Esophagus muscularis mucosa (tissue), 4 donors: ENCODE measurements at places on chromosomes 2 and 18. TPM values are rescaled to one million over a fixed set of nuclear protein-coding genes. Genes with fewer than 3 reads are reported as not detected.

GRHL1 gene
- total RNA-seq = 2.3 TPM

- H3K4me3 ChIP-seq = no peak overlapping the region
- no peaks in the 10 kb centered on the region for H3K4me1 ChIP-seq
- H3K36me3 ChIP-seq = no peaks in the 10 kb centered on the region
- no peak overlapping the region for H3K27ac ChIP-seq
- no peaks in the 10 kb centered on the region for H3K27me3 ChIP-seq
- no peak for DNase-seq
Observed at GRCh38 chr2:16785149-16785548, 119.5 kb upstream of the CYRIA start.

- DNase-seq = no peak
- H3K4me3 ChIP-seq = no peak overlapping the region
- H3K27ac ChIP-seq = no peak overlapping the region
- no peaks in the 10 kb centered on the region for H3K4me1 ChIP-seq
Observed at GRCh38 chr2:46632349-46632748, 153.0 kb downstream of the TMEM247 start.

DNA sequence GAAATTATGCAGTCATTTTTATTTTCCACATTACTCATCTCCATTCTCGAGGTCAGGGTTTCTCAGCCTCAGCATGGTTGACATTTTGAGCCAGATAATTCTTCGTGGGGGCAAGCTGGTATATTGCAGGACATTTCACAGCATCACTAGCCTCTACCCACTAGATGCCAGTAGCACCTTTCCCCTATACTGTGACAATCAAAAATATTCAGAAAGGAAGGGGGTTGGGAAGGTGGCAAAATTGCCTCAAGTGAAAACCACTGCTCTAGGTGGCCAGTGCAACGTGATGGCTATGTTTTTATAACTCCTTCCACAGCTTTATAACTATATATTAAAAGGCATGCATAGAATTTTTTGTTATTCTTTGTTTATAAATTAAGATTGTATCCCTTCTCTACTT is 294.5 kb downstream of the CNTNAP5 start:
- no peak overlapping the region for H3K4me3 ChIP-seq
- peak; percentile 5 for DNase-seq
- peaks cover 7% of the 10 kb centered on the region for H3K4me1 ChIP-seq
- H3K27ac ChIP-seq = no peak overlapping the region
- no peaks in the 10 kb centered on the region for H3K36me3 ChIP-seq

GRCh38 chr2:162538967-162539366 is 195.0 kb downstream of the GCA start:
- H3K4me1 ChIP-seq = no peaks in the 10 kb centered on the region
- H3K27ac ChIP-seq = no peak overlapping the region
- no peak overlapping the region for H3K4me3 ChIP-seq
- H3K36me3 ChIP-seq = no peaks in the 10 kb centered on the region
- no peak for DNase-seq

- no peaks in the 10 kb centered on the region for H3K27me3 ChIP-seq
- no peaks in the 10 kb centered on the region for H3K36me3 ChIP-seq
Observed at GRCh38 chr2:190328573-190329147, 9.0 kb upstream of the HIBCH start.

IL1R2 gene
- total RNA-seq = 2.5 TPM

GRCh38 chr2:144914622-144915318 is 394.9 kb upstream of the ZEB2 start:
- DNase-seq = no peak
- H3K4me3 ChIP-seq = no peak overlapping the region
- H3K4me1 ChIP-seq = no peaks in the 10 kb centered on the region
- no peak overlapping the region for H3K27ac ChIP-seq

DNA sequence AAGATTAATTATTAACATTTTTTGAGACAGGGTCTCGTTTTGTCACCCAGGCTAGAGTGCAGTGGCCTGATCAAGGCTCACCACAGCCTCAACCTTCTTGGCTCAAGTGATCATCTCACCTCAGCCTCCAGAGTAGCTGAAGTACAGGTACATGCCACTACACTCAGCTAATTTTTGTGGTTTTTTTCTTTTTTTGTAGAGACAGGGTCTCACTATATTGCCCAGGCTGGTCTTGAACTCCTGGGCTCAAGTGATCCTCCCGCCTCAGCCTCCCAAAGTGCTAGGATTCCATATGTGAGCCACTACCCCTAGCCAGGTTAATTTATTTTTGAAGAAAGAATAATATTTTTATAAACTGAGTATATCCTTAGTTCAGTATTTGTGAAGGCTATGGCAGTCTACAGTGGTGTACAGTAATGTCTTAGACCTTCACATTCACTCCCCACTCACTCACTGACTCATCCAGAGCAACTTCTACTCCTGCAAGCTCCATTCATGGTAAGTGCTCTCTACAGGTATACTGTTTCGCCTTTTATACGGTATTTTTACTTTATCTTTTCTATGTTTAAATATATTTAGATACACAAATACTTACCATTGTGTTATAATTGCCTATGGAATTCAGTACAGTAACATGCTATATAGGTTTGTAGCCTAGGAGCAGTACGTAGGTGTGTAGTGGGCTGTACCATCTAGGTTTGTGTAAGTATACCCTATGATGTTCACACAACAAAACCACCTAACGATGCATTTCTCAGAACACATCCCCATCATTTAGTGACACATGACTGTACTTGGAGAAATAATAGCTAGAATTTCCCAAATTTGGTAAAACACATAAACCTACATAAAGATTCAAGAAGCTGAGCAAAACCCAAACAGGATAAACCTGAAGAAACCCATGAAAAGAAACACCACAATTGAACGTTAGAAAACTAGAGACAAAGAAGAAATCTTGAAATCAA is 38.6 kb downstream of the MGAT4A start:
- peaks cover 27% of the 10 kb centered on the region for H3K4me1 ChIP-seq
- DNase-seq = no peak
- H3K36me3 ChIP-seq = no peaks in the 10 kb centered on the region
- no peaks in the 10 kb centered on the region for H3K27me3 ChIP-seq
- H3K4me3 ChIP-seq = no peak overlapping the region

MALL gene
- 20.2 TPM for total RNA-seq

GPR35 gene
- 4.0 TPM for total RNA-seq

DNA sequence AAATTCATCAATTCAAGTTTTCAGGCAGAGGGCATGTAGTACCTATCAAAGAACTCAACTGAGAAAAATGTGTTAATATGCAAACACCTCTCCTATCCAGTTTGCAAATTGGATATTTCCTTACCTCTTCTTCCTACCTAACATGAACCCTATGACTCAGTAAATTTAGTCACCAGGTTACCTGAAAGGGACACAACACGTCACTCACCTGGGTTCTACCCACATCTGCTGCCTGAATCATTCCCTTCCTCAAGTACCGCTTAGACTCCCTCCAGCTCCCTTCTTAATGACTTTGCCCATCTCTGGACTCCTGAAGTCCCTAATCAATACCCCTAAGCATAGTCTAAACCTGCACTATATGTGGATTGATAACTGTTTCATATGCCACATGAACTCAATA is 10.4 kb downstream of the ANKRD44 start:
- no peak overlapping the region for H3K27ac ChIP-seq
- peaks cover 12% of the 10 kb centered on the region for H3K4me1 ChIP-seq
- H3K36me3 ChIP-seq = no peaks in the 10 kb centered on the region
- H3K4me3 ChIP-seq = no peak overlapping the region
- no peaks in the 10 kb centered on the region for H3K27me3 ChIP-seq

- DNase-seq = no peak
- H3K27ac ChIP-seq = no peak overlapping the region
- no peaks in the 10 kb centered on the region for H3K36me3 ChIP-seq
- no peak overlapping the region for H3K4me3 ChIP-seq
- no peaks in the 10 kb centered on the region for H3K4me1 ChIP-seq
- H3K27me3 ChIP-seq = no peaks in the 10 kb centered on the region
Observed at GRCh38 chr2:136920652-136921333, 155.4 kb downstream of the THSD7B start.

GRCh38 chr18:9743200-9744016 is 35.3 kb downstream of the RAB31 start:
- peak overlapping the region; percentile 46 for H3K27ac ChIP-seq
- peaks cover 12% of the 10 kb centered on the region for H3K4me1 ChIP-seq
- peak; percentile 77 for DNase-seq
- H3K36me3 ChIP-seq = no peaks in the 10 kb centered on the region
- H3K27me3 ChIP-seq = no peaks in the 10 kb centered on the region
- no peak overlapping the region for H3K4me3 ChIP-seq

- peaks cover 8% of the 10 kb centered on the region for H3K4me1 ChIP-seq
- H3K4me3 ChIP-seq = no peak overlapping the region
- H3K27me3 ChIP-seq = no peaks in the 10 kb centered on the region
- H3K27ac ChIP-seq = no peak overlapping the region
Observed at GRCh38 chr2:75557474-75558133, 3.1 kb downstream of the EVA1A start.

GRCh38 chr2:202096736-202097135 is 23.7 kb downstream of the KIAA2012 start:
- DNase-seq = no peak
- H3K27ac ChIP-seq = no peak overlapping the region
- H3K27me3 ChIP-seq = no peaks in the 10 kb centered on the region
- H3K36me3 ChIP-seq = no peaks in the 10 kb centered on the region

GRCh38 chr2:126699018-126699417 is 43.1 kb downstream of the GYPC start:
- H3K4me1 ChIP-seq = peaks cover 35% of the 10 kb centered on the region
- no peak for DNase-seq
- H3K4me3 ChIP-seq = no peak overlapping the region
- peaks cover 44% of the 10 kb centered on the region for H3K36me3 ChIP-seq
- no peaks in the 10 kb centered on the region for H3K27me3 ChIP-seq

DNA sequence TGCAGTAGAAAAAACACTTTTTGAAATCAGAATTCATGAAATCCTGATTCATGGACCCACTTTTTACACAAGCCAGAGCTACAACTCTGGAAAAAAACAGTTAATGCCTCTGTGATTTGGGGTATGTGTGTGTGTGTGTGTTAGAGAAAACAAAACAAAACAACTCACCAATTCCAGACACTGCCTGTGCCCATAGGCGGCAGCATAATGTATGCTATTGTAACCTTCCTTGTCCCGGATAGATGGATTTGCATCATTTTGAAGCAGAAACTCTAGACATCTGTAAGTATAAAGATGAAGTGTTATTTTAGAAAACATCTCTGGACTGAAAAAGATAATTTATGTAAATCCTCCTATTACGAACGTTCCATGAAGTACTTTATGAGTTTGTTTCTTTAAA is 152.0 kb upstream of the PGAP1 start:
- no peak for DNase-seq
- H3K36me3 ChIP-seq = peaks cover 12% of the 10 kb centered on the region
- peaks cover 17% of the 10 kb centered on the region for H3K4me1 ChIP-seq
- H3K27ac ChIP-seq = no peak overlapping the region

- DNase-seq = peak; percentile 55
- H3K4me1 ChIP-seq = peaks cover 31% of the 10 kb centered on the region
- peak overlapping the region; percentile 89 for H3K27ac ChIP-seq
- H3K4me3 ChIP-seq = no peak overlapping the region
- H3K36me3 ChIP-seq = no peaks in the 10 kb centered on the region
Observed at GRCh38 chr2:238602223-238602960, 175.7 kb downstream of the ASB1 start.

PRSS56 gene
- not detected for total RNA-seq

- H3K27me3 ChIP-seq = no peaks in the 10 kb centered on the region
- peaks cover 60% of the 10 kb centered on the region for H3K36me3 ChIP-seq
- DNase-seq = no peak
- no peak overlapping the region for H3K4me3 ChIP-seq
Observed at GRCh38 chr18:8632386-8632785, 23.1 kb downstream of the RAB12 start.

- H3K27ac ChIP-seq = no peak overlapping the region
- H3K36me3 ChIP-seq = no peaks in the 10 kb centered on the region
Observed at GRCh38 chr18:36708366-36708765, 120.4 kb downstream of the TPGS2 start.

SCN1A gene
- total RNA-seq = not detected

DNA sequence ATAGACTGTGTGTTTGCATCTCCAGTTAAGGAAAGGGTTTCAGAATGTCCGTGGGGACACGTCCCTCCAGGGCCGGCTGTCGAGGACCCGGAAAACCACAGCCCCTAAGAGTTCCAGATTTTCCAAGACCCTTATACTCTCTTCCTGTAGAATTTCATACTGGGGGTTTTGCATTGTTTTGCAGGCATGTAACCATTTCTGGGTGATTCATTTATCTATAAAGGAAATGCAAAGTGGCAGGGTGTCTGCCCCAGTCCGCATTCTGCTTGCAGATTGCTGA is 8.5 kb downstream of the SP9 start:
- H3K27ac ChIP-seq = no peak overlapping the region
- peaks cover 7% of the 10 kb centered on the region for H3K36me3 ChIP-seq
- H3K27me3 ChIP-seq = peaks cover 66% of the 10 kb centered on the region
- H3K4me1 ChIP-seq = peaks cover 43% of the 10 kb centered on the region
- H3K4me3 ChIP-seq = no peak overlapping the region

GRCh38 chr2:232810444-232810843 is 34.1 kb upstream of the KCNJ13 start:
- peaks cover 2% of the 10 kb centered on the region for H3K4me1 ChIP-seq
- H3K27me3 ChIP-seq = no peaks in the 10 kb centered on the region
- H3K4me3 ChIP-seq = no peak overlapping the region
- H3K36me3 ChIP-seq = peaks cover 66% of the 10 kb centered on the region

DNA sequence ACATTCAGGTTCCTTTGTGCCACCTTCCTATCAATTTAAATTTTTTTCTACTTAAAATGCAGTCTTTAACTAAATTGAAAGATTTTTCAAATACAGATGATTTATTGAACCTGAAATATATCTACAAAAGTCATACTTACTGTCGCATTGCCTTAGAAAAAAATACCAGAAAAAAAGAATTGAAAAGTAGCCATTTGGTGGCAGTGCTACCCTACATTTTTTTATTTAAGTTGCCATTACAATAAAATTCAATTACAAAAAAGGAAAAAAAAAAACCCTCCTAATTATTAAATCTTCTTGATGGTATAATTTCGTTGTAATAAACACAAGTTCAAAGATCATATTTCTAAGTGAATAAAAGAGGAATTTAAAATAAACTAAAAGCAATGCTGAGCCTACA is 43.4 kb downstream of the DSC3 start:
- DNase-seq = no peak
- H3K27me3 ChIP-seq = no peaks in the 10 kb centered on the region
- H3K27ac ChIP-seq = no peak overlapping the region
- H3K36me3 ChIP-seq = no peaks in the 10 kb centered on the region
- no peak overlapping the region for H3K4me3 ChIP-seq
- no peaks in the 10 kb centered on the region for H3K4me1 ChIP-seq

DNA sequence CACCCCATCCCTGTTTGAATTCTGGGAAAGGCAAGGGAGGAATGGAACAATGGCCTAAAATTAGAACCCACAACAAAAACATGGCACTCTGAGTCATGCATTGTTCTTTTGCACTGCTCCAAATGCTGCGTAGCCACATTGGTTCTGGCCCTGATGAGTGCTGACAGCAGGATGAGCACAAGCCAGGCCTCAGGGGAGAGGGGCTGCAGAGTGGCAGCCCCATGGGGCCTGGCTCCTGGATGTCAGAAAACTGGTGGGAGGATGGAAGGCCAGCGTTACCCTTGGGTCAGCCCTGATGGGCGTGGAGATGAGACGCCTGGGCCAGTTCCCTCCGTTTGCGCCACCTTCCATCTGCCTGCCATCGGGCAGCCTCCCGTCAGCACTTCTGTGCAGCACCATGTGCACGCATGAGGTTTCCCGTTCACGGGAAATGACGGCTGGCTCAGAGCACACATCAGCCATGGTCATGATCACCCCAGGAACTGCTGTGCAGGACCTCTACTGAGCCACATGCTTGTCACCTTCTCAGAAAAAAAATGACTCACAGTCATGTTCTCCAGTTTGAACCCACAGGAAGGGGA is 65.6 kb downstream of the CYP26B1 start:
- no peaks in the 10 kb centered on the region for H3K27me3 ChIP-seq
- DNase-seq = no peak
- H3K36me3 ChIP-seq = no peaks in the 10 kb centered on the region
- no peak overlapping the region for H3K4me3 ChIP-seq
